NCI-H460 (cell line): ENCODE measurements at places on chromosomes 5 and 9. TPM values are rescaled to one million over a fixed set of nuclear protein-coding genes. Genes with fewer than 3 reads are reported as not detected.

ADGRD2 gene
- total RNA-seq = not detected in 2 replicates

HINT2 gene
- 18.2 and 22.8 TPM in 2 replicates for total RNA-seq

DNA sequence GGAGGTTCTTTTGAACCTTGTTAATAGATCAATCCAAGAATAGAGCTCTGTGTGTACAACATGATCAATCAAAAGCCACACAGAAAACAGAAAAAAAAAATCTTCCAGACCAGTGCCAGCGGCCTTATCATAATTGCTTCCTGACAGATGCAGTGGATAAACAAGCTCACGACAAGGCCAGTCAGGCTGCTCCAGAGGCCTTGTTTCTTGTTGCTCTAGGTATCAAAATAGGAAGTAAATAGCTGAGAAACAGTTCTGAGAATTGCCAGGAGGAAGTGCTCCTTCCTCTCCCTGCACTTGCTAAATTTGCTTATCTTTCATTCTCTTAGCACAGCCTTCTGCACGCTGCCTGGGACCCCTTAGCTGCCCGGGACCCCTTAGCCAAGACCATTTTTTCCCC, 199.0 kb upstream of the TARS1 start:
- DNase-seq = no peak

NUTM2F gene
- total RNA-seq = not detected in 2 replicates

PNPLA7 gene
- total RNA-seq = 0.10 and 0.26 TPM in 2 replicates

BSPRY gene
- total RNA-seq = 0.12 TPM in 1 of 2 replicates, not detected in the other

DNA sequence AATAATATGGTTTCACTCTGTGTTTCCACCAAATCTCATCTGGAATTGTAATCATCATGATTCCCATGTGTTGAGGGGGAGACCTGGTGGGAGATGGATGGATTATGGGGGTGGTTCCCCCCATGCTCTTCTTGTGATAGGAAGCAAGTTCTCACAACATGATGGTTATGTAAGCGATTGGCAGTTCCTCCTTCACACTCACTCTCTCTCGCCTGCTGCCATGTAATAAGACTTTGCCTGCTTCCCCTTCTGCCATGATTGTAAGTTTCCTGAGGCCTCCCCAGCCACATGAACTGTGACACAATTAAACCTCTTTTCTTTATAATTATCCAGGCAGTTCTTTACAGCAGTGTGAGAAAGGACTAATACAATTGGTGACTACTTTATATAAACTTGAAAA, 48.4 kb downstream of the PTBP3 start:
- no peak for DNase-seq

PLPP7 gene
- 0.10 and 0.14 TPM in 2 replicates for total RNA-seq

SH3RF2 gene
- total RNA-seq = 8.4 and 10.6 TPM in 2 replicates

DNA sequence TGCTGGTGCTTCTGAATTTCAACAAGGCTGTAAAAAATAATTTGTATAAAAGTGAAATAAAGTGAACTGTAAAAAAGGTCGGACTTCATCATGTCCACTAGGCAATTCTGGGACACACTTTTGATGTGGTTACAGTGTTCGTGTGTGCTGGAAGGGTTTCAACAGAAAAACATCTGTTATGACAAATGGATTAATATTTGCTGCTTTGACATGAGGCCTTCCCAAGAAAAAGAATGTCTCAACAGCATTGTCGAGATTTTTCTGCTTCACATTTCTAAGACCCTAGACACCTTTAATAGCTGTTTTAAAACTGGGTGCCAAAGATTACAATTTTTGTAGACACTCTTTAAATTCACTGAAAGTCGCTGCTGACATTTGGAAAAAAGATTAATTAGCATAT, 216.6 kb downstream of the SLC12A2 start:
- DNase-seq = no peak

DNA sequence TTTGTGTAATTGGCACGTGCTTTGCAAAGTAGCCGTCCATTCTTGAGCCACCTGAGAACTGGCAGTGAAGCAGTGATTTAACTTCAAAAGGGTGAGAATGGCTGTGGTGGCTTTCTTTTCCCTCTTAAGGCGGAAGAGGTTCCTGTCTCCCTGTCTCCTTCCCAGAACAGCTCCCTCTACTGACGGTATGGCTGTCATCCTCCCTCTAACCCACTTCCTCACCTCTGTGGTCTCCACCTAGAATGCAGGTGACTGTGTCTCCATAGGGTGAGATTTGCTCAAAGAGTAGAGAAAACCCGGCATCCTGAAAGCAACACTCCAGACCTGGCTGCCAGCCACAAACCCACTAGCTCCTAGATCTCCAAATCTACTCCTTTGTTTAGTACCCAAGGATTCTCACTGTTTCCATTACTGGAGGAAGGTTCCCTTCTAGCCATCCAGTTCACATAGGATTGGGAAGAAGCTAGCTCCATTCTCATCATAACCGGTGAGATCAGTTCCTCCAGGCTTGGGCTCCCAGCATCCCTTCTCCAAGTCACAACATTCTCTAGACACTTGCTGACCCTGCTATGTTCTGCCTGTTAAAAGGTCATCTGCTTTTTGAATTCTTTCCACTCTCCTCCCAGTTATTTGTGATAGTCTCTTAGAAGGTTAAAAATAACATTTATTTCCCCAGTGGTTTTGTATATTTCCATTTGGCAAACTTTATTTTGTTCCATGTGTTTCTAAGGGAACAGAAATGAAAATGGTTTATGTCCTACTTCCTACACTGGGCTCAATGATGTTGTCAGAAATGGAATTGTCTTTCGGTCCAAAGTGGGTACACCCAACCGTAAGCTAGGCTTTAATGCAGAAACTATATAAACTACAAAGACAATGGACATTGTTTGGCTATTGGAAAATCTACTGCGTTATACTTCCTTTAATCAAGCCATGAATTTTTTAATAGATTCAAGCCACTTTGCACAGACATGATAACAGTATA, 269.4 kb downstream of the CWC27 start:
- no peak for DNase-seq

GRCh38 chr5:128290152-128290858, 206.7 kb downstream of the SLC12A2 start:
- DNase-seq = peak; percentile 20

DNA sequence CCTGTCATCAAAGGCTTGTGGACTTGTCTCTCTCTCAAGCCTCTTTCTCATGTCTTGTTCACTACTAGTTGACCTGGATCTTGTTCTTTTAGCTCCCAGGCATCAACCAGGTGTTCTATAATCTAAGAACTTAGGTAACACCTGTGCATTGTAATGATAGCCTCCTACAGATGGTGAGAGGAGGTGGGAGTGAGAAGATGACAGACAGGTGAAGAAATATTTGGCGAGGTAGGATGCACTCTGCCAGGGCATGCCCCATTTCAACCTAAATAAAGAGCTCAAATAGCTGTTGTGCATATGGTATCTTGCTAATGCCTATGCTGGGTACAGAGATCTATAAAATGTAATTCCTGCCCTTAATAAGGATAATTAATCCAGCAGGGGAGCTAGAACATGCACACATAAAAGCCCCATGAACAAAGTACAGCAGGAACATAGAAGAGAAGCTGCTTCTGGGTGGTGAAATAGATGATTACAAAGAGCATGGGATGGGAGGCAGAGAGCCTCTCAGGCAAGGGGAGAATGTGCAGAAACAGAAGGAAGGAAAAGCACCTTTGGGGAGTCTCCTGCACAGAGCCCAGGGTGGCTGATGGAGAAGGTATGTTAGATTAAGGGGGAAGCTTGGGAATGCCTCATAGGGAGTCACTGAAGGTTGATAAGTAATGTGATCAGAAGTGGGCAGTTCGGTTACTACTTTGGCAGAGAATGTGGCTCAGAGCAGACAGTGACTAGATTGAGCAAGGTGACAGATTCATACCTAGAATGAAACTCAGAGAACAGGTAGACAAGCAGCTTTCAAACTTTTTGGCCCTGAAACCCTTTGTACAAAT, 28.0 kb upstream of the PLIN2 start:
- no peak for DNase-seq

MCTP1 gene
- total RNA-seq = 46.4 and 47.5 TPM in 2 replicates

SLC4A9 gene
- not detected in 2 replicates for total RNA-seq

GRCh38 chr9:129704807-129705206, 39.4 kb downstream of the PRRX2 start:
- no peak for DNase-seq

DNA sequence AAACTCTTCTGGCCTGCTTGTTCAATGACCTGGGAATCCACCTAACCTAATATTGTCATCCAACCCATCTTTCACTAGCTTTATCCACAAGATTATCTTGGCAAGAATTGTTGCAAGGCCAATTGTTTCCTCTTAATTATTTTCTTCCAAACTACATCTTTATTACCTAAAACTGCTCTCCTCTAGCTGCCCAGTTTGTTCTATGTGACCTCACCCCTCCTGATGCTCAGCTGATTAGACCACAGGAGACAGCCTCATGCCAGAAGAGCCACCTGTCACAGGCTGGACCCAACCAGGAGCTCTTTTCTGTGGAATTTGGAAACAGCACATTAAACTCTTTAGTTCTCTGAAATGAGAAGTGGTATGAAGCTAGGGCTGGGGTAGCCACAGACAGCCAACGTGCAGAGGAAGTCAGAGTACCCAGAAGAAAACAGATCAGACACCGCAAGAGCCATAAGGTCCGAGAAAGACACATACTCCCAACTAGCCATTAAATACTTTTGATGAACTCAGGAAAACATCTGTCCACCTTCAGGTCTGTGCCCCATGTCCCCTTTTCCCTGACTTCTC, 12.0 kb downstream of the SAXO1 start:
- no peak for DNase-seq

- no peak for DNase-seq
Measured at GRCh38 chr9:127463911-127464310, 12.6 kb downstream of the LRSAM1 start.

PDGFRB gene
- total RNA-seq = 1.7 and 2.4 TPM in 2 replicates

GRCh38 chr5:120605325-120606079, 141.4 kb downstream of the PRR16 start:
- no peak for DNase-seq

GRCh38 chr9:72257814-72258213, 107.2 kb downstream of the ZFAND5 start:
- no peak for DNase-seq

DNA sequence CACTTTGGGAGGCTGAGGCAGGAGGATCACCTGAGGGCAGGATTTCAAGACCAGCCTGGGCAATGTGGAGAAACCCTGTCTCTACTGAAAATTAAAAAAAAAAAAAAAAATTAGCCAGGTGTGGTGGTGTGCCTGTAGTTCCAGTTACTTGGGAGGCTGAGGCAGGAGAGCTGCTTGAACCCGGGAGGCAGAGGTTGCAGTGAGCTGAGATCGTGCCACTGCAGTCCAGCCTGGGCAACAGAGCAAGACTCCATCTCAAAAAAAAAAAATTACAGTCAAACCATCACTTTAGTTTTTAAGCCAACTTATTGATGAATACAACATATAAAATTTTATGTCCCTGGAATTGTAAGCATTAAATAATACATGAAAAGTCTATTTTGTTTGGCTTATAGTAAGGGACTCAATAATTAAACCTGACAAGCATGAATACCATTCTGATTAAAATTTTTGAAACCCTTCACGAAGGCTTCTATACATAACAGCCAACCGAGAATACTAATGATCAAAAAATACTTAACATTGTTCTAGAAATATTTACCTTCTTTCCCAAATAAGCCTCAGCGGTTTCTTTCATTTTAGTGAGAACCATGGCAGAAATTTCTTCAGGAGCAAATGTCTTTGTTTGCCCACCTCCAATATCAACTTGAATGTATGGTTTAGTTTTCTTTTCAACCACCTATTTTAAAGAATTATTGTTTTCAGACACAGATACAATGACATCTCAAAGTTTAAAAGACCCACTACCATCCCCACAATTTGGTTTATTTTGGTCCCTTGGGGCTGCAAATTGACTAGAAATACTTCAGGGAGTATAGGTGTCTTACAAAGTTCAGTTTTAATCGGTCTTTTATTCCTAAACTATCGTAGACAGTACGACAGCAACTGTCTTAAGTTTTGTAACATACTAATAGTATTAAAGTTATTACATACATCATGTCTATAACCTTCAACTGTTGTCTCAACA, 1.2 kb downstream of the HSPA5 start:
- DNase-seq = no peak

ABCA1 gene
- 5.9 and 6.6 TPM in 2 replicates for total RNA-seq

RNF44 gene
- total RNA-seq = 21.6 and 24.5 TPM in 2 replicates

CDC42SE2 gene
- total RNA-seq = 45.9 and 51.8 TPM in 2 replicates

FOXD4L3 gene
- not detected in 2 replicates for total RNA-seq

SKP2 gene
- total RNA-seq = 33.3 and 35.0 TPM in 2 replicates

- DNase-seq = no peak
Measured at GRCh38 chr5:115467628-115468027, 76.9 kb downstream of the FEM1C start.
